Activated CD8-positive, alpha-beta memory T cell treated with anti-CD3 and anti-CD28 coated beads for 36 hours (primary cell): ENCODE measurements at places on chromosomes 3 and 15. TPM values are rescaled to one million over a fixed set of nuclear protein-coding genes. Genes with fewer than 3 reads are reported as not detected.

SLC28A1 gene
- total RNA-seq = not detected

FETUB gene
- total RNA-seq = not detected

ATP8B4 gene
- 16.3 TPM for total RNA-seq

CKMT1B gene
- 0.25 TPM for total RNA-seq

MRAS gene
- not detected for total RNA-seq

ILDR1 gene
- total RNA-seq = not detected

HRG gene
- not detected for total RNA-seq

AGTR1 gene
- total RNA-seq = not detected

KBTBD12 gene
- total RNA-seq = not detected

RAD18 gene
- total RNA-seq = 46.1 TPM

POPDC2 gene
- 1.4 TPM for total RNA-seq

FBXW12 gene
- not detected for total RNA-seq

ARHGEF26 gene
- 0.08 TPM for total RNA-seq

ALDH1A3 gene
- total RNA-seq = not detected

FILIP1L gene
- 0.36 TPM for total RNA-seq

NEO1 gene
- total RNA-seq = 5.4 TPM

MEX3B gene
- total RNA-seq = 0.51 TPM

SLC35A5 gene
- total RNA-seq = 17.9 TPM

PLD1 gene
- total RNA-seq = 0.19 TPM

PLSCR2 gene
- not detected for total RNA-seq

LSAMP gene
- not detected for total RNA-seq

PRTG gene
- not detected for total RNA-seq

ZDHHC3 gene
- total RNA-seq = 42.8 TPM

LIPH gene
- not detected for total RNA-seq

WDR93 gene
- 0.11 TPM for total RNA-seq

LIPC gene
- 1.0 TPM for total RNA-seq

FMN1 gene
- total RNA-seq = 0.04 TPM

STRA6 gene
- total RNA-seq = not detected

ACSBG1 gene
- not detected for total RNA-seq

PIGZ gene
- 0.51 TPM for total RNA-seq

CPLX3 gene
- total RNA-seq = not detected

CACNA1D gene
- total RNA-seq = 0.13 TPM

CCR8 gene
- total RNA-seq = 2.5 TPM

GATA2 gene
- 0.13 TPM for total RNA-seq

SPATA12 gene
- total RNA-seq = not detected

MEIS2 gene
- not detected for total RNA-seq

CFAP100 gene
- not detected for total RNA-seq

THPO gene
- not detected for total RNA-seq

RBP2 gene
- total RNA-seq = not detected

AADACL2 gene
- not detected for total RNA-seq

RAB6B gene
- total RNA-seq = 0.42 TPM

ARNT2 gene
- total RNA-seq = not detected

PLAAT1 gene
- total RNA-seq = not detected

ARGFX gene
- not detected for total RNA-seq

KY gene
- total RNA-seq = not detected

GPR62 gene
- total RNA-seq = not detected

GOLGA8M gene
- total RNA-seq = 0.67 TPM

ANKRD63 gene
- not detected for total RNA-seq

GRIP2 gene
- total RNA-seq = not detected

HTR3E gene
- total RNA-seq = not detected

SCN10A gene
- total RNA-seq = not detected

TRAT1 gene
- 23.5 TPM for total RNA-seq

CFAP44 gene
- total RNA-seq = 4.1 TPM

SCAANT1 gene
- total RNA-seq = not detected

ACAN gene
- total RNA-seq = not detected

CHRFAM7A gene
- not detected for total RNA-seq

CDCP1 gene
- 2.1 TPM for total RNA-seq
